ENCODE measurements at places on chromosomes 13 and 19. TPM values are rescaled to one million over a fixed set of nuclear protein-coding genes. Genes with fewer than 3 reads are reported as not detected.

FPR3 gene
- not detected for total RNA-seq

CD70 gene
- total RNA-seq = not detected

AMER2 gene
- not detected for total RNA-seq

COPE gene
- total RNA-seq = 189 TPM

PLK5 gene
- total RNA-seq = not detected

PRKD2 gene
- 13.2 TPM for total RNA-seq

ZNF222 gene
- 6.2 TPM for total RNA-seq

Data from HepG2 (cell line).